ENCODE measurements at places on chromosomes 11 and 22.

DNA sequence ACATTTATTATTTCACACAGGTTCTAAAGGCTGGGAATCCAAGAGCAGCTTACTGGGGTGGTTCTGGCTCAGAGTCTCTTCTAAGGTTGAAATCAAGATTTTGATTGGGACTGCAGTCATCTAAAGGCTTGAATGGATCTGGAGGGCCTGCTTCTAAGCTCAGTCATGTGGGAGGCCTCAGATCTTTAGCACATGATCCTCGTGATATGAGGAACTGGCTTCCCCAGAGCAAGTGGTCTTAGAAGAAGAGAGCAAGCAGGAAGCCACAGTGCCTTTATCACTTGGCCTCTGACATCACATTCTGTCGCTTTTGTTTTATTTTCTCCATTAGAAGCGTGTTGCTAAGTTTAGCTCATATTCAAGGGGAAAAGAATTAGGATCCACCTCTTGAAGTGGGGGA, 88.9 kb downstream of the ARFGAP2 start:
- no peak for DNase-seq

- no peak for DNase-seq
These were observed 178.7 kb downstream of the CADM1 start for GRCh38 chr11:115325523-115325922.

DNA sequence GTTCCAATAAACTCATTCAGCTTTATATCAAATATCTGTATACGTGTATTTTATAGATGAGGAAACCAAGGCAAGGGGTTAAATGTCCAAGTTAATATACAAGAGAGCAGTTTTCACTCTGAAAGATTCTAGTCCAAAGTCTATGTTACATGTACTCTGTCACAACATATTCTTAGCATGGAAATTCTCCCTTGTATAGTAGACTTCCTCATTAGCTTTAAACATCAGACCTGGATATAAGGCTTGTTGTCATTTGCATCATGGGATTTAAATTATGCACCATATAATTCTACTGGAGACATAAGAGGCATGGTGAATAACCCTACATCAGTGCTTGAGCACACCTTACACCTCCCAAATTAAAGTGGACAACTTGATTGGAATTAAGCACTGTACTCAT, 681.9 kb upstream of the CCDC179 start:
- no peak for DNase-seq

DNA sequence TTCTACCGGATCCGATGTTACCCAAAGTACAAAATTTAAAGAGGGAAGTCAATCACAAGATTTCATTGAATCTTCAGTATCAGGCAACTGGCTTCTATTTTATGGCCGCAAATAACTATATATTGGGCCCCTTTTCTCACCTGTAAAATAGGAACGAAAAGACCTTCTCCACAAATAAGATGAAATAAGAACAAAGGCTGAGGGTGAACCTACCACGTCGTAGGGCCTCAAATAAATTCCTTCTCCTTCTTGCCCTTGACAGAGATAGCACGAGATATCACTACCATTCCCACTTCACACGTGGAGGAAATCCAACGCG, 794 bp upstream of the EMSY start:
- no peak for DNase-seq

DNA sequence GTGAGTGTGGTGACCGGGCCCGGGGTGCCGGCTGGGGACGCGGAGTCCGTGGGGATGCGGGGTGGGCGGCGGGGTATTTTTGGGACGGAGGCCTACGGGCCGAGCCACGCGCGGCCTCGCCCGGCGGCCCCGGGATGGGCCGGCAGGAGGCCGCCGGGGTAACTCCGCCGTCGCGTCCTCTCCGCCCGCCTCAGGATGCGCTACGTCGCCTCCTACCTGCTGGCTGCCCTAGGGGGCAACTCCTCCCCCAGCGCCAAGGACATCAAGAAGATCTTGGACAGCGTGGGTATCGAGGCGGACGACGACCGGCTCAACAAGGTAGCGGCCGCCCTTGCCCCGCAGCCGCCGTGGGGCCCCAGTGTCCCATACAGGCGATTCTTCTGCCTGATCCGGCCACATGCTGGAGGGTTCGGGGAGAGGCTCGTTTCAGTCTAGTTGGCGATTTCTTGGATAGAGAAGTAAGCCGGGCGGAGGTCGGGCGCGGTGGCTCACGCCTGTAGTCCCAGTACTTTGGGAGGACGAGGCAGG, 337 bp downstream of the RPLP2 start:
- DNase-seq: no peak

GRCh38 chr11:68186061-68186460, 27.0 kb downstream of the KMT5B start:
- no peak for DNase-seq

- peak; percentile 36 for DNase-seq
These were observed 1.3 kb downstream of the ACR start for GRCh38 chr22:50739279-50739691.
